ENCODE measurements at places on chromosomes 2 and 18. TPM values are rescaled to one million over a fixed set of nuclear protein-coding genes. Genes with fewer than 3 reads are reported as not detected.

- DNase-seq = no peak
Observed at GRCh38 chr2:179239195-179239594, 25.4 kb downstream of the SESTD1 start.

GRCh38 chr2:207244971-207245925 is 79.5 kb upstream of the KLF7 start:
- DNase-seq = peak; percentile 82

GRCh38 chr2:3143602-3144001 is 234.0 kb downstream of the EIPR1 start:
- DNase-seq = peak; percentile 24

- DNase-seq = no peak
Observed at GRCh38 chr2:190513877-190514276, 20.6 kb downstream of the NEMP2 start.

ARHGAP15 gene
- total RNA-seq = 2.0 TPM

CD8B gene
- total RNA-seq = not detected

CD207 gene
- total RNA-seq = not detected

CHRNG gene
- total RNA-seq = not detected

All from endodermal cell (in vitro differentiated cells).